ENCODE measurements at places on chromosomes 16 and 17.

DNA sequence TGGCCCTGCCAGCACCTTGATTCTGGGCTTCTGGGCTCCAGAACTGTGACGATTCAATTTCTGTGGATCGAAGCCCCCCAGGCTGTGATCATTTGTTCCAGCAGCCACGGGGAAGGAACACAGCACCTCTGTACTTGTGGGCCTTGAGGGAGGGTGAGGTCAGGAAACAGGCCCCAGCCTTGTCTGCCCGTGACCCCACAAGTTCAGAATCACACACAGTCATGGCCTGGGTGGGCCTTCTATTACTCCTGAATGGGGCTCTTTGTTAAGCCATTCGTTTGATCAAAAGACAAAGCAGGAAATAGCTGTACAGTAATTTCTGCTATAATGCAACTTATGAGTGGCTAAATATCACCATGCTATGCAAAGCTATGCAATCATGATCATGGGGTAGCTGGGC lies 10.1 kb downstream of the ST6GALNAC2 start:
- no peak for DNase-seq

DNA sequence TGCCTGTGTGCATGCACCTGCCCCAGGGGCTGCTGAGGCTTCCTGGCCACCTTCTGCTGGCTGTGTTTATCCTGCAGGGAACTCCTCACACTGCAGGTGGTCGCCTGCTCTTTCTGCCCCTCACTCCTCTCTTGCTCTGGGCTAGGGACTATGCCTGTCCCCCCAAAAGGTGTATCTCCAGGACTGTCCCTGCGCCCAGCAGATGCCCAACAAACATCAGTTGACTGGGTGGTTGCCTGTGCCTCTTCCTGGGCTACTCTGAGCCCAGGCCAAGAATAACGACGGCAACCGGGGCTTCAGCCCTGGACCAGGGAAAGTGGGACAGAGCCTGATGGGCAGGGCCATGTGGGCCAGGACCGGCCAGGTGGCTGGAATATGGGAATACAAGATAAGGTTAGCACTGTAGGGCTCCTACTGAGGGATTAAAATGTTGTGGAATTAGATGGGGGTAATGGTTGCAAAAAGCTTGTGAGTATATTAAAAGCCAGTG lies 55.4 kb downstream of the VAC14 start:
- DNase-seq, result no peak

DNA sequence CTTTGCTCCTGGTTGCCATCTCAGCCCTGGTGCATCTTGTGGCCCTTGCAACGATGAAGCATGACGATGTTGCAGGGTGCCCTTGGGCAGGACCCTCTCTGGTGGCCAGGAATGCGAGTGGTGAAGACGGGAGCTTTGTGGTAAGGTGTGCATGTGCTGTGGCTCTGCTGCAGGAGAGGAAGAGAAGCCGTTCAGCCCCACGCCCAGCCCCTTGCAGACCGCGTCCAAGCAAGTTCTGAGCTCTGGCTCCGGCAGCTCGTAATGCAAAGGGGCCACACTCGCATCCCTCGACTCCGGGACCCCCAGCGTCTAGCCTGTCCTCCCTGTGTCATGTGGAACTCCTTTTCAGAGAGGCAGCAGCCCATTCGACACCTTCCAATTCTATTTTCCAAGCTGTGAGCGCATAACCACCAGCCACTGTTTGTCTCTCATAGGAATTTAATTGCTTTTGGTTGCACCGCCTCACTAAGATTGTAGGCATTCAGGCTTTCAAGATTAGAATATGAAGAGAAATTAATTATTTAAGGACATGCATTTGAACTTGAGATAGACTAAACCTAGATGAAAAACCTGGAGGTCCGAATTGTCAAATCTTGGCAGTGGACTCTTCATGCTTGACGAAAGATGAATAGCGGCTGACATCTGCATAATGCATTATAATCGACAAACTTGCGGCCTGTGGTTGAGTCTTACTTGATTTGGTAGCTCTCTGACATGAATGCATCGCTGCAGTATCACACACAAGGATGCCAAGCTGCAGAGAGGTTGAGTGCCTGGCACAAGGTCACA lies 21.1 kb upstream of the KCNG4 start:
- DNase-seq, result no peak

DNA sequence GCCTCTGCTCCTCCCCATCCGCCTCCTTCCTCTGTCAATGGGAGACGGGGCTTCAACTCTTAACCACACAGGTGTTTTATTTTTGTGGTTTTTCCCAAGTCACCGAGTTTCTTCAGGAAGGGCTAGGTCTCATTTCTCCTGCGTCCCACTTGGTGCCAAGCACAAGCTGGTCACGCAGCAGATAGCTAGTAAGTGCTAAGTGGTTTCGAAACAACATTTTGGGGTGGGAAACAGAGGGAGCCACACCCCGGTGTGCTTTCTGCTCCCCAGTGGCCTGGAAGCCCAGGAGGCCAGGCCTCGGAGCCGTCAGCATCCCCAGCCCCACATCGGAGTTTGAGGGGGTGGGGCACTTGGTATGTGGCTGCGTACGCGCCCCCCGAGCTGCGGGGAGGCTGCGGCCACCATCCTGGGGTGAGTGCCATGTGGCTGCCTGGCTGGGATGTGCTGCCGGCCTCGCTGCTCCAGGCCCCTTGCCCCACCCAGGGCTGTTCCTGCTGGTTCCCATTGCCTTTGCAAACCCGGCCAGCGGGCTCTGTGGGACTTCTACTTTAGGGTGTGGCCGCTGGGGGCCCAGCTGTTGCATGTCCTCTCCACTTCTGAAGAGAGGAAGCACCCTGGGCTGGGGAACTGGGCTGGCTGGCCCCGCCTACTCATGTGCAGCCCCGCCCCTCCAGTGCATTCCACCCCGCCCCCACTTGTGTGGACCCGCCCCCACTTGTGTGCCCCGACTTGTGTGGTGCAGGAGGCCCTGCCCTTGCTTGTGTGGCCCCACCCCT lies 55.6 kb downstream of the BAIAP2 start:
- peak; percentile 85 for DNase-seq

GRCh38 chr17:40610359-40610758 lies 37.3 kb downstream of the SMARCE1 start:
- no peak for DNase-seq

DNA sequence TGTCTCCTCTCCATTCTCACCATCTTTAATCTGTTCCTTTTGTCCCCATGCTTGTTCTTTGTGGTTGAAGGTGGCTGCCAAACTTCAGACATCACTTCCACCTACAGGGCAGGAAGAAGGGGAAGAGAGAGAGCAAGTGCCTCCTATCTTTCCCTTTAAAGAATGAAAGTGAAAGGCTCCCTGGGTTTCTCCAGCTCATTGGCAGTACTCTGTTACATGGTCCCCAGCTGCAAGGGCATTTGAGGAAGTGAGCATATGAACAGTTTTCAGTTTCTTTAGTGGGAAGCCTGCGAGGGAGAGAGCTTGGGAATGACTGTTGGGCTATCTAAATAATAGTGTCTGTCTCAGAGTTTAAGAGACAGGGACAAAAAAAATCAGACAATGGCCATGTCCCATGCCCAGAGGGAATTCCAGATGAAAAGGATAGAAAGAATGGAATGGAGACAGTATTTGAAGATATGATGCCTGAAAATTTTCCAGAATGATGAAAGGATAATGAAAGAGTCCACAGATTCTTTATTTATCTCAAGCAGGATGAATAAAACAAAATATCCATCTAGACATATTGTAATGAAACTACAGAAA lies 159.9 kb downstream of the LGALS9B start:
- DNase-seq, result peak; percentile 95

DNA sequence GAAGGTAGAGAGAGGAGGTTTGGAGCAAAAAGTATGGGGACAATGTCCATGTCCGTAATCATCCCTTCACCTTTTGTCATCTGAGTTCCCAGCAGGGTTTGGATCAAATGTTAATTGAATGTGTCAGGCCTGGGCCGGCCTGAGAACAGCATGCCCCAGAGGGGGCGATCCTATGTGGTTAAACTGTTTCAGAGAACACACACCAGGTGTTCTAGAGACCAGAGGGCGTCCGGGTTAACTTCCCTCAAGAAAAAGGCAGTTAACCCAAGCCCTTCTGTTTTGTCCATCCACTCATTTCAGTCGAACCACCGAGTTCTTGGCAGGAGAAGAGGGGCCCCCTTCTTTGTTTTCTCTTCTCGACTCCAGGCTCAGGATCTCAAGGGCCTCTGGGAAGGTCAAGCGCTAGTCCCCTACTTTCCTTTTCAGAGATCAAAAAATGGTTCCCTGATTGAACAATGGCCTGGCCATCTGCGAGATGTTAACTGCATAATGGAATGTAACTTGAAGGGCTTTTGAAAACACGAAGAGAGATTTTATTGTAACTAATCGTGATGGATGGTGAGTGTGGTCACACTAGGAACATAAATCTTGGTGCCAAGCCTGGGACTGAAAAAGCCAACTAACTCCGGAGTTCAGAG lies 142.5 kb downstream of the IRX3 start:
- DNase-seq, result peak; percentile 56

DNA sequence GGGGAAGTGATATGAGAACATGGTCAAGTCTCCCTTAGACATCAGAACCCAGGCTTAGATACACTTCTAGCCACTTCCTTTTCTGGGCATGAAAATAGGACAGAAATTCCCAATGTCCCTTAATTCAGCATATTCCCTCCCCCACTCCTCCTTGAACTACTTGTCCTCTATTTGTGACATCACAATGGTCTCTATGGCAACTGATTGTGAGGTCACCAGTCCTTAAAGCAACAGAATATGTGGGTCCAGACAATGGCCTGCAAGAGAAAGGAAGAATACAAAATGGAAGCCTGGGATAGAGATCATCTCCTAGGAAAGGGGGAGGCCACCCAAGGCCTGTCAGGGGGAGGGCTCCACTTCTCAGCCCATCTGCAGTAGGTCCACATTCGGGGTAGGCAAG lies 6.7 kb upstream of the SEZ6 start:
- DNase-seq, result peak; percentile 16

- no peak for DNase-seq
These were observed 13.3 kb downstream of the NDUFAF8 start for GRCh38 chr17:81252326-81252986.

- DNase-seq, result peak; percentile 66
These were observed 59.3 kb upstream of the BCO1 start for GRCh38 chr16:81179219-81179618.

- DNase-seq, result no peak
These were observed 21.1 kb upstream of the BRD7 start for GRCh38 chr16:50389900-50390299.

GRCh38 chr16:83727751-83728352 lies 79.9 kb upstream of the HSBP1 start:
- peak; percentile 67 for DNase-seq

GRCh38 chr16:57720142-57720575 lies 15.4 kb upstream of the KATNB1 start:
- peak; percentile 59 for DNase-seq

DNA sequence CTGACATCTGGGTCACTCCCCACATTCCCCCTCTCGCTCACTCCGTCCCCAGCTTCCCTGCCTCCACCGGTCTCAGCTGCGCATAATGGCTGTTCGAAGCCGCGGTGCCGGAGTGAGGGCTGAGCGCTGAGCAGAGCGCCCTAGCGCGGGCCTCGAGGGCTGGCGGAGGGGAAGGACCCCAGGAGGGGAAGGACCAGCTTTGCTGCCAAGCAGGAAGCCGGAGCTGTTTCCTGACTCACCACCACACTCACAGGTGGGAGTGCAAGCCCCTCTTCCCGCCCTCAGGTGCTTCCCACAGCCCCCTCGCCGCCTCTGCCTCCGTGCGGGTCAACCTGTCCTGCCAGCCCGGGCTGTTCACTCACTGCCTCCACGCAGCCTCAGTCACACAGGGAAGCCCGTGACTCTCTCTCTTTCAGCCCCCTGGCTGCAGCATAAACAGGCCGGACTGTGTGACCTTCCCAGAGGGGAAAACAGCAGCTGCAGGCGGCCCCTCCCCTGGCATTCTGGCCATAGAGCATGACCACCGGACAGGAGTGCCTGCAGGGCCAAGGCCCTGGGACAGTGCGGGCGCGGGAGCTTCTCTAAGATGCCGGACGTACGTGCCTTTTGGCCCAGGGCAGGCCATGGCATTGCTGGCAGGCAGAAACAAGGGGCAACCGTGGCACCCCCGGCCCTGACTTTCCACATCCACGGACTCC lies 23.7 kb downstream of the SLC43A2 start:
- DNase-seq, result no peak

GRCh38 chr17:69723741-69724140 lies 309.2 kb downstream of the MAP2K6 start:
- DNase-seq, result peak; percentile 2

DNA sequence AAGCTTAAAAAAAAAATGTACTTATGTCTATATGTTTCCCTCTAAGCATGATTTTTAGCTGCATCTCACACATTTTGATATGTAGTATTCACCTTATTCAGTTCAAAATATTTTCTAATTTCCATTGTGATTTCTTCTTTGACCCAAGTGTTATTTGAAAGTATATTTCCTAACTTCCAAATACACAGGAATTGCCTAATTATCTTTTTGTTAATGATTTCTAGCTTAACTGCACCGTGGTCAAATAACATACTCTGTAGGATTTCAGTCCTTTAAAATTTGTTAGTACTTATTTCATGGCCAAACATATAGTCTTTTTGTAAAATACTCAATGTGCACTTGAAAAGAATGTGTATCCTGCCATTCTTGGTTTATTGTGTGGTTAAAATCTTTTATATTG lies 11.3 kb downstream of the TMEM220 start:
- no peak for DNase-seq

DNA sequence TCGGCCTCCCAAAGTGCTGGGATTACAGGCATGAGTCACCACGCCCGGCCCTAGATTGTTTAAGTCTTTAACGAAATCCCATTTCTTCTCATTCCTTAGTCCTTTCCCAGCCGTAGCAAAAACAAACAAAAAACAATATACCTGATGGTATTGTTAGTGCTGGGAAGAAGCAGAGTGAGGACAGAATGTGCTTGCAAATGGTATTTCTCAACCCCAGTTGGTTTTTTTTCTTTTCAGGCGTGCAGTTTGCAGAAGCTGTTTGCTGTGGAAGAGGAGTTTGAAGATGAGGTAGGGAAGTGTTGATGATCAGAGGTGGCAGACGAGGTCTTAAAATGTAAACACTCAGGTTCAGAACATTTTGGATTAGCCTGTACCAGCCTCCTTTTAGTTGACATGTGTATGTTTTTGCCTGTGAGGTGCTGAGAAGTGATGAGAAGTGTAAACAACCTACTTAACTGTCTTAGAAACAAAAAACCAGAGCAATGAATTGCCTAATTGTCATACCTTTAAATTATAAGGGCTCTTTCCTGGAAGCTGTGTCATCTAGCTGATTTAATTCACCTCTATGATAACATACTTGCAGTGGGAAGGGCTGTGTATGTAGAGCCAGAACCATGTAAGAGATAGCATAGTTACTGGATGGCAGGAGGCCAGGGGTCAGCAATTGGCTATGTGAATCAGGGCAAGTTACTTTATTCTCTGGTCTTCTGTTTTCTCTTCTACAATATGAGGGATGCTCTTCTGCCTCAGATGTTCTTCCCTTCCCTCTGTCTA lies 3.4 kb downstream of the HROB start:
- DNase-seq, result no peak

GRCh38 chr17:7807206-7807605 lies 26.8 kb upstream of the KDM6B start:
- no peak for DNase-seq

- peak; percentile 81 for DNase-seq
These were observed 570 bp upstream of the CFDP1 start for GRCh38 chr16:75433732-75434413.

DNA sequence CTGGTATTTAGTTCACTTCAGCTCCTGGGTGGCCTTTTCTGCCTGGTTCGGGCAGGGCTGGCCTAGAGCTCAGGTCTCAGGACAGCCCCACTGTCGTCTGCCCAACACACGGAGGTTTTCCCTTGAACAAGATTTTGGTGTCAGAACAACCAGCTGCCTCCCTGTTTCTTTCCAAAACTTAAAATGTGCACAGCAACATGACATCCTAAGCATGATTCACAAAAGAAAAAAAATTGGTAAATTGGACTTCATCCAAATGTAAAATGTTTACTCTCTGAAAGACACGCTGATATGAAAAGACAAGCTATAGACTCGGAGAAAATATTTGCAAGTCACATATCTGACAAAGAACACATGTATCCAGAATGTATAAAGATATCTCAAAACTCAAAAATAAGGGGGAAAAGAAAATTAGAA lies 197.8 kb upstream of the CHMP6 start:
- DNase-seq, result no peak

All from MV-4-11 (cell line).